ENCODE measurements at places on chromosomes 1 and 21.

DNA sequence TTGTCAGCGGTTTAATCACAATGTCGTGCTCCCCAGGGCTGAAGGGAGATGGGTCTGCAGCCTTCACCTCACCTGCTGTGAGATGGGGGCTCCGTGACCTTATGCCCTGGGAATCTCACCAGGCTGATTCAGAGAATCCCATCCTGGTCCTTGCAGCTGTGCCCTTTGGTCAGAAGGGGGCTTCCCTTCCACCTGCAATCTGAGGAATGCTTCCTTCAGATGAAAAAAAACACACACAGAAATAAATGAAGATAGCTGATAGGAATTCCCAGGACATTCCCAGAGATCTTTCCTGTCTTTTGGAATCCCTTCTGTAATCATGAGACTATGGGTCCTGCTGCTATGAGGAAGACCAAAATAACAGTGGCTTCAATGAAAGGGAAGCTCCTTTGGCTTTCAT, 127.0 kb upstream of the VAMP3 start:
- H3K27me3 ChIP-seq, result no peaks in the 10 kb centered on the region
- no peak for DNase-seq
- no peak overlapping the region for H3K4me3 ChIP-seq
- H3K27ac ChIP-seq, result no peak overlapping the region

DNA sequence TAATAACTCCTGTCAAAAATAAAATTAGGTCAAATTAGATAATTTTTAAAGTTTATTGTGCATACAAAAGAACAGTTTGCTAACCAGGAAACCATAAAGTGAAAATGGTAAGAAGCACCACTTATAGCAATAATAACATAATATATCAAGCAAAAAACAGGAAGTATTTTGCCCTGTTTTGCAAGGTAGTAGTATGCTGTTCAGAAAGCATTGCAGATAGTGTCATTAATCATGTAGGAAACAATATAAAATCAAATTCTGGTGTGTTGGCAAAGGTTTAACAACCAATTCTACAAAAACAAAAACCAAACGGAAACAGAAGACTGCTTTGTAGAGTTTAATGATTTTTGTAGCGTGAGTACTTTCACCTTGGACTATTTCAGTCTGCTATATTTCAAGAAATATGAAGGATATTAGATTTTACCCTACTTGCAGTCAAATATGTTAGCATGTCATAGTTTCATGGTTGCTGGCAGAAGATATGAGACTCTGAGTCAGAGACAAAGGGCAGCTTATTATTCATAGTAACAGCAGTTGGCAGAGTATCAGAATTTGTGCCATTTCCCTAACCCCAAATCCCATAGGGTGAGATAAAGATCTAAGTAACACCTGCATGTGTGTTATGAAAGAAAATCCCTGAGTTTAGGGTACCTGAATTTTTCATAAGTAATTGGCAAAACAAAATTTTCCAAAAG, 729.0 kb upstream of the BRINP3 start:
- no peaks in the 10 kb centered on the region for H3K27me3 ChIP-seq
- no peaks in the 10 kb centered on the region for H3K36me3 ChIP-seq
- H3K27ac ChIP-seq, result peak overlapping the region; percentile 79
- H3K4me1 ChIP-seq, result peaks cover 20% of the 10 kb centered on the region
- no peak overlapping the region for H3K4me3 ChIP-seq

DNA sequence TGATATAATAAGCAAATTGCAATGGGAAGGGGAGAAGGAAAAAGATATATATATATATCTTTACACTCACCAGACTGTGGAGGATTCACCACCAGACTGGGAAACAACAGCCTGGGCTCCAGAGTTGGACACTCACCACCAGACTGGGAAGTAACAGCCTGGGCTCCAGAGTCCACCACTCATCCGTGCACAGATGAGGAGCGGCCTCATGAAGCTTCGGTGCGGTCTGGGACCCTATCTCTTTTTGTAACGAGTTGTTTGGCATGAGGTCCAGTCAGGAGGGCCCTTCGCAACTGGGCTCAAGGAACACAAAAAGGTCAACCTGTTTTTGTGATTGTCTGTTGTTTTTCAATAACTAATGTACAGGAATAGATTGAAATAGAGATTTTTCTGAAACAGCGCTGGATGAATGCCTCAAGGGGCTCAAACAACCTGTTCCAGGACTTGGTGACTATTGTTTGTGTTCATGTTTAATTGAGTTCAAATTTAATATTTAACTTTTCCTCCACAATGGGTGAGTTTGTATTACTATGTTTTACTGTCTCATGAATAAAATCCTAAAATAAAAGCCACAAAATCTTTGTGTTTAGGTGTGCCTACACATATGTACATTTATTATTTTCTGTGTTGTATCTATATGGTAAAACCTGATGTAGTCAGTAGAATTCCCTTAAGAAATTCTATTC, 40.1 kb downstream of the S100A10 start:
- no peaks in the 10 kb centered on the region for H3K36me3 ChIP-seq
- no peak for DNase-seq
- no peak overlapping the region for H3K4me3 ChIP-seq
- H3K4me1 ChIP-seq, result no peaks in the 10 kb centered on the region

DNA sequence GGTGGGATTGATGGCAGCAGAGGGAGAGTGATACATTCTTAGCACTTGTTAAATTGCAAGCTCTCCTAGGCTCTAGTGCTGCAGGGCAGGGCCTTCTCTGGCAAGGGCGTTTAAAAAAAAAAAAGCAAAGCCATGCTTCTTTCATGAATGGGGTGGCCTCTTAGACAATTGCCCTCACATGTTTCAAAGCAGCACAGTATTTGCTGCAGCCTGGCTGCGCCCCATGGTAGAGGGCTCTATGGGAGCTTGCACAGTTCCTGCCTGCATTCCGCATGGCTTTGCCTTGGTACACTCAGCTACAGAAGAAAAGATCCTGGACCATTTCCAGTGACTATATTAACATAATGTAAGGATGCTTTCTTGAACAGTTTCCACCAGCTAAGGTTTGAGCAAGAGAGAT, 267.2 kb downstream of the ZNF648 start:
- H3K36me3 ChIP-seq, result no peaks in the 10 kb centered on the region
- no peak for DNase-seq
- H3K27ac ChIP-seq, result no peak overlapping the region
- H3K4me1 ChIP-seq, result no peaks in the 10 kb centered on the region
- no peak overlapping the region for H3K4me3 ChIP-seq
- peaks cover 18% of the 10 kb centered on the region for H3K27me3 ChIP-seq

- no peak overlapping the region for H3K27ac ChIP-seq
- H3K27me3 ChIP-seq, result no peaks in the 10 kb centered on the region
- no peak overlapping the region for H3K4me3 ChIP-seq
- no peaks in the 10 kb centered on the region for H3K36me3 ChIP-seq
- no peaks in the 10 kb centered on the region for H3K4me1 ChIP-seq
- no peak for DNase-seq
Observed at GRCh38 chr1:162165528-162165927, 96.0 kb downstream of the NOS1AP start.
